ENCODE measurements at places on chromosomes 7 and 10.

DNA sequence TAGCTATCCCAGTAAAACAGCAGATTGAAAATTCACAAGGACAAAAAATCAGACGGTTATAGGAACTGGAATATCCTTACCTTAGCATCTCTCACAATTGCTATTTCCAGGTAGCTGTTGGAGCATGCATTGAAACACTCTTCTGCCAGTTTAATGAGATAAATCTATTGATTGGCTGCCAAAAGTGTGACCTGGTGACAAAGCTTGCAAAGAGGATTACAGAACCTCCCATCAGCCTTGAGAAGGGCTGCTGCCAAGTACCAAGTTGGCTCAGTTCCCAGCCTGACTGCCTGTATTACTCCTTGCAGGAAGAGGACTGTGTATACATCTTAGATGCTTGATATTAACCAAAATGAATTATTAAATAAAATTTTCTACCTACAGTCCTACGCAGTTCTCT lies 5.1 kb downstream of the PRLHR start:
- H3K27ac ChIP-seq, result no peak overlapping the region
- H3K27me3 ChIP-seq, result peaks cover 69% of the 10 kb centered on the region
- peaks cover 15% of the 10 kb centered on the region for H3K4me1 ChIP-seq
- no peaks in the 10 kb centered on the region for H3K36me3 ChIP-seq

DNA sequence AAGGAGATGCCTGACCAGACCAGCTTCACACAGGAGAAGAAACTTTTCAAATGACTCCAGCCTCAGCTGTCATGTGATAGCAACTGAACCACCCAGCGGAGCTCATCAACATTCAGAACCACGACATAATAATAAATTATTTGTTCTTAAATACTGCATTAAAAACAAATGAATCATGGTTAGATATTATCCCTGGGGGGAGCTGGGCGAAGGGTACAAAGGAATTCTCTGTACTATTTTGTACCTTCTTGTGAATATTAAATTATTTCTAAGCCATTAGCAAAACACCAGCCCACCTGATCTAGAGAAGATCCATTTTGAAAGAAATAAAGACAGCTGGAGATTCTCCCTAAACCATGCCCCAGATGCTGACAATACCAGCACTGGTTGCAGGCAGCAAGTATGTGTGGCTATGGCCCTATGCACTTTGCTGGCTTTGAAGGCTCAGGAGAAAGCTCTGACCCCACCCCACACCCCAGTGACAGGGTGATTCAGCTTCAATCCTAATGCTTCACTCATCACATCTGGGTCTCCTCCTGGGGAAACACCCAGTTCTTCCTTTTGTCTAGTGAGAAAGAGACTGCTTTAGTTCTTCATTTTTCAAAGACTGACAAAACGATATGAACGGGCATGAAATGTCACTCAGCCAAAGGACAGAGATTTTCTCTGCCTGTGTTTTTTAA lies 45.5 kb upstream of the NKX2-3 start:
- peaks cover 61% of the 10 kb centered on the region for H3K27me3 ChIP-seq
- no peak for DNase-seq
- H3K27ac ChIP-seq, result no peak overlapping the region
- H3K36me3 ChIP-seq, result no peaks in the 10 kb centered on the region
- H3K4me3 ChIP-seq, result no peak overlapping the region
- no peaks in the 10 kb centered on the region for H3K4me1 ChIP-seq

DNA sequence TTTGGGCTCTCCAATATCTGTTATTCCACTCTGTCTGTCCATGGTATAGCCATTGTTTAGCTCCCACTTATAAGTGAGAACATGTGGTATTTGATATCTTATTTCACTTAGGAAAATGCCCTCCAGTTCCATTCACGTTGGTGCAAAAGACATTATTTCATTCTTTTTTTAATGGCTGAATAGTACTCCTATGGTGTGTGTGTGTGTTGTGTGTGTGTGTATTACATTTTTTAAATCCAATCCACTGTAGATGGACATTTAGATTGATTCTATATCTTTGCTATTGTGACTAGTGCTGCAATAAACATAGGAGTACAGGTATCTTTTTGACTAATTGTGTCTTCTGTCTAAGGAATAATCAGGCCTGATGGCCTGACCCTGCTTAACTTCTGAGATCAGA lies 7.4 kb upstream of the CPED1 start:
- no peaks in the 10 kb centered on the region for H3K4me1 ChIP-seq
- peaks cover 6% of the 10 kb centered on the region for H3K36me3 ChIP-seq
- no peak overlapping the region for H3K27ac ChIP-seq
- H3K4me3 ChIP-seq, result no peak overlapping the region
- no peaks in the 10 kb centered on the region for H3K27me3 ChIP-seq

DNA sequence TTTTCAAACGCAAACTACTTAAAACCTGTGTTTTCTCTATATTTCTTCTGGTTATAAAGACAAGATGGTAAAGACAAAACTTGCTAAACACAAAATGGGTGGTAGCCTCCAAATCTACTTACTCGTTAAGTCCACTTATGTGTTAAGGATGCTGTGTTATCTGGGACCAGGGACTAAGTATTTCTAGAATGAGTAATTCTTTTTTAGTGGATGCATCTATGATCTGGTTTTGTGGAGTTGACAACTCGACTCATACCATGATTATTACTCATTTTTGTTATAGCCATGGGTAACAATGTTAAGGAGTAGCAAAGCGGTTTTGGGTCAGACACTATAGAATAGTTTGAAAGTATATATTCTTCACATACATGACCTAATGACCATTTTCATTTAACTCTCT lies 239.5 kb upstream of the FOXP2 start:
- no peak overlapping the region for H3K4me3 ChIP-seq
- no peaks in the 10 kb centered on the region for H3K36me3 ChIP-seq
- no peaks in the 10 kb centered on the region for H3K4me1 ChIP-seq
- DNase-seq, result no peak

- no peaks in the 10 kb centered on the region for H3K4me1 ChIP-seq
- H3K27me3 ChIP-seq, result no peaks in the 10 kb centered on the region
- H3K4me3 ChIP-seq, result no peak overlapping the region
- no peaks in the 10 kb centered on the region for H3K36me3 ChIP-seq
These were observed 50.6 kb upstream of the JAZF1 start for GRCh38 chr7:28231176-28231575.

DNA sequence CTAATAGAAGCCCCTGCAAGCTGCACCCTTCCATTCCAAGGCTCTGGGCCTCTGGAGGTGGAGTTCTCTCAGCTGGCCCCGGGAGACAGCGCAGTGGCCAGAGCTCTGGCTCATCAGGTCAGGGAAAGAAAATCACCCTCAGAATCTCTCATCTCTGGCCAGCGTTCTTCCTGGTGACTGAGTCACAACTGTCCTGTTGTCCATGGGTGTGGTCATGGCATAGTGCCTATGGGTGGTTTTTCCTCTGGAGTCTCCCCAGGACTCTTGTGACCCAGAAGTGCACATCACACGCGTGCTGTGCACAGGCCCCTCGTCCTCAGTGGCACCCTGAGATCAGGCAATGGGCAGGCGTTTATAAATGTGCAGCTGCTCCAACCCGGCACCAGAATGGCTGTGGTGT lies 27.4 kb upstream of the FXYD4 start:
- no peak overlapping the region for H3K4me3 ChIP-seq
- H3K4me1 ChIP-seq, result peaks cover 6% of the 10 kb centered on the region
- H3K36me3 ChIP-seq, result no peaks in the 10 kb centered on the region
- H3K27ac ChIP-seq, result no peak overlapping the region
- H3K27me3 ChIP-seq, result peaks cover 4% of the 10 kb centered on the region

DNA sequence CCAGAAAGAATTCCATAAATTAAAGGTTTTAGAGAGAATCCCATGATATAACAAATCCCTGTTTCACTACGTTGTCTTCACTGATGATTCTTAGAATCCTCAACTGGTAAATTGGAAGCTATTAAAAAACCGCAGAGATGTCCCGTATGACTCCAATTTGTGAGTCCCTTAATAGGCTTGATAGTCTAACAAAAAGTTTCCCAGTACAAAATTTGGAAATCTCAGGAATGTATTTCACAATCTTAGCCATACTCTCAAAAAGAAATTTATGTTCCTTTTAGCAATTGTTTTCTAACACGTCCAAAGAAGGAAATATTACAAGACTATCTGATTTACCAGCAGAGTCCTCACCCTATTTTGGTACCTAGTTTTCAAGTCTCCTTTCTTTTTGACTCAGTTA lies 2.5 kb downstream of the TES start:
- H3K36me3 ChIP-seq, result no peaks in the 10 kb centered on the region
- no peak overlapping the region for H3K4me3 ChIP-seq
- no peak for DNase-seq
- peaks cover 40% of the 10 kb centered on the region for H3K4me1 ChIP-seq
- no peaks in the 10 kb centered on the region for H3K27me3 ChIP-seq

- H3K27me3 ChIP-seq, result no peaks in the 10 kb centered on the region
- H3K27ac ChIP-seq, result no peak overlapping the region
- H3K4me1 ChIP-seq, result peaks cover 10% of the 10 kb centered on the region
- no peaks in the 10 kb centered on the region for H3K36me3 ChIP-seq
- no peak overlapping the region for H3K4me3 ChIP-seq
These were observed 4.5 kb downstream of the LLCFC1 start for GRCh38 chr7:142943706-142944268.

DNA sequence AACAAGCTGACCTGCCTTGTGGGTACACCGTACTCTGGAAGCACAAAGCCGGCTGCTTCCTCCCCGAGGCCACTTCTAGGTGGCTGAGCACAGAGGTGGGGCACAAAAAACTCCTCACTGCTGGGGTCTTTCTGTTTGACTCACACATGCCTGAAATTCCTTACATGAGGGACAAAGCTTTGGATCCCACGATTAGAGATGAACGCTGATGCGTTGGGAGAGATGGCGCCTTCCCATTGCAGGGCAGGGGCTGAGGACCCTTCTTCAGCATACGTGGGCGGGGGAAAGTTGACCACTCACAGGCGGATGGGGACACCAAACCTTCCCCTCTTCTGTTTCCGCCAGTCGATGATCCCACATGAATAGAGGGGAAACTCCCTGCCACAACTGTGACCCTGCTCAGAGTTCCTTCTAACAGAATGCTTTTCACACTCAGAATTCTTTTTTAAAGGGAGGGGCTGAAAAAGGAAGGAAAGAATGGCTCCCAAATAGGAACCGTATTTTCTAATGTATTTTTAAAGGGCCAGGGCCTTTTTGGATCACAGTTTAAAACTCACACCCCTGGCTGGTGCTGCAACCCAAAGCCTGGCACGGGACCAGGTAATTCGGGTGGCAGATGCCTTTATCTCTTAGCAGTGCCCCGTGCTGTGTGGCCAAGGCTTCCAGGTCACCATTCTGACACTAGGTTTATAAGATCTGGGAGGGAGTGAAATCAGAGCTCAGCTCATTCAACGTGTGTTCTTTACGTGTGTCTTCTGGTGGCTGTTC lies 134.0 kb downstream of the PRKAG2 start:
- no peaks in the 10 kb centered on the region for H3K36me3 ChIP-seq
- H3K4me3 ChIP-seq, result no peak overlapping the region
- no peak overlapping the region for H3K27ac ChIP-seq
- peaks cover 26% of the 10 kb centered on the region for H3K4me1 ChIP-seq
- DNase-seq, result no peak

DNA sequence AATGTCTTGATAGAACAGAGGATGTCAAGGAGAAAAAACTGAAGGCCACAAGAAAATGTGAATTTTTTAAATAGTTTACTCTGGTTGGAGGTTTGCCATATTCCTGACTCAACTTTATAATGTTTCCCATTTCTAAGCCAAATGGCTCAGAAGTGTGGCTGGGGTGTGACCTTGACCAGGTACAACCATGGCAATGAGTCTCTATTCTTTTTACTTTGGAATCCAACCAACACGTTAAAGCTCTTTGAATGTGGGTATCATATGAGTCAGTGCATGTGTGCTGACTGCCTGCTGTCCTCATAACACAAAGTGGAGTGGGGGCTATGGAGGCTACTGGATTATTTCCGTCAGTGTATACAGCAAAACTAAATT lies 33.5 kb upstream of the DLD start:
- H3K27ac ChIP-seq, result no peak overlapping the region
- no peaks in the 10 kb centered on the region for H3K27me3 ChIP-seq
- no peak for DNase-seq
- no peaks in the 10 kb centered on the region for H3K36me3 ChIP-seq
- H3K4me1 ChIP-seq, result peaks cover 30% of the 10 kb centered on the region

DNA sequence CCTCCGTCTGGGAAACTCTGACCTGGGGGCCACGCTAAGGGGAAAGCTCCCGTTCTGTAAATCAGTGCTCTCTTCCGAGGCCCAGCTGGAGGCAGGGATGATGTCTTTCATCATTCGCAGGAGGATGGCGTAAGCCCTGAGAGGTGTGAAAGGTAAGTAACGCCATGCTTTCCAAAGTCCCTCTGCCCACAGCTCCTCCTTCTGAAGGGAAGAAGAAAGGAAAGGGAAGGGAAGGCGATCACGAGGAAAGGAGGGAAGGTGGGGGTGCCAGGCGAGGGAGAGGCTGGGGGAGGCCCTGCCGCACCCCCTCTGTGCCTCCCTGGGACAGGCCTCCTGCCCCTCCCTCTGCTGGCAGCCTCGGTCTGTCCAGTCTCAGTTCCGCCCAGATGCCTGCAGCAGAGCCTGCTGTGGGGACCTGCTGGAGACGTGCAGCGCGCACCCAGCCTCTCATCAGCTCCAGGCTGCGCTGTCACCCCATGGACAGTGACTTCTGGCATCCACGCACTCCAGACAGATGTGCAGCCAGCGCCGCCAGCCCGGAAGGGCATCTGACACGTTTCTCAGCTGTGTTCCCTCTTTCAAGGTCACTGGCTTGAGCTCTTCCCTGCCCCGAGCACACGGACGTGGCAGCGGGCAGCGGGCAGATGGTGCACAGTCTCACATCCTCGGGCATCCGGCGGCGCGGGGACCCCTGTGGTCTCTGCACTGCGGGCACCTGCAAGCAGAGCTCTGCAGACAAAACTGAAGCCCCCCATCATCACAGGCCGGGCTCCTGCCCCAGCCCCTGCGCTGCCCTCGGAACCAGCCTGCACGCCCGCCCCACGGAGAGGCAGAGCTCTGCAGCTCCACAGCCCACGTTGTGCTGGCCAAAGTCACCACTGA lies 60.6 kb downstream of the INSIG1 start:
- H3K36me3 ChIP-seq, result no peaks in the 10 kb centered on the region
- H3K4me3 ChIP-seq, result no peak overlapping the region
- DNase-seq, result peak; percentile 47
- peaks cover 79% of the 10 kb centered on the region for H3K27me3 ChIP-seq
- no peaks in the 10 kb centered on the region for H3K4me1 ChIP-seq

GRCh38 chr7:96952974-96953391 lies 52.4 kb upstream of the DLX6 start:
- no peaks in the 10 kb centered on the region for H3K4me1 ChIP-seq
- H3K27ac ChIP-seq, result no peak overlapping the region
- H3K27me3 ChIP-seq, result peaks cover 7% of the 10 kb centered on the region
- no peak overlapping the region for H3K4me3 ChIP-seq

GRCh38 chr10:47418321-47418720 lies 34.2 kb upstream of the ZNF488 start:
- H3K4me1 ChIP-seq, result no peaks in the 10 kb centered on the region
- H3K27ac ChIP-seq, result no peak overlapping the region
- H3K27me3 ChIP-seq, result no peaks in the 10 kb centered on the region
- no peaks in the 10 kb centered on the region for H3K36me3 ChIP-seq
- no peak overlapping the region for H3K4me3 ChIP-seq
- no peak for DNase-seq

DNA sequence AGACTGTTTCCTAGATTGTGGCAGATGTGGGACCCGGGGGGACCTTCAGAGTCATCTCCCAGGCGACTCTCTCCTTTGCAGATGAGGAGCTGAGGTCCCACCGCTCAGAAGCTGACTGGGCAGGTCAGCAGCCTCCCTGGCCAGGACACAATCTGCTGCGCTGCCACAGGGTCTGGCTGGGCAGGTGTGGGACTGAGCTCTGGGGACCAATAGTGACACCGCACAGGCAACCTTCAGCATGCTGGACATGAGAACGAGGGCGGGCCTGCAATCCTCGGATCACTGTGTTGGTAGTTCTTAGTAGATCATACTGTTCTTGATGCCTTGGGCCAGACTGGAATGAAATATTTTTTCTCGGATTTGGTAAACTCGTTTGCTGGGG lies 20.5 kb upstream of the CRYGN start:
- H3K27me3 ChIP-seq, result no peaks in the 10 kb centered on the region
- DNase-seq, result no peak
- H3K4me1 ChIP-seq, result peaks cover 27% of the 10 kb centered on the region
- H3K36me3 ChIP-seq, result peaks cover 13% of the 10 kb centered on the region
- H3K27ac ChIP-seq, result peak overlapping the region; percentile 79

Data from suprapubic skin (tissue), 4 donors.